ENCODE measurements at places on chromosomes 7 and 10. TPM values are rescaled to one million over a fixed set of nuclear protein-coding genes. Genes with fewer than 3 reads are reported as not detected.

DNA sequence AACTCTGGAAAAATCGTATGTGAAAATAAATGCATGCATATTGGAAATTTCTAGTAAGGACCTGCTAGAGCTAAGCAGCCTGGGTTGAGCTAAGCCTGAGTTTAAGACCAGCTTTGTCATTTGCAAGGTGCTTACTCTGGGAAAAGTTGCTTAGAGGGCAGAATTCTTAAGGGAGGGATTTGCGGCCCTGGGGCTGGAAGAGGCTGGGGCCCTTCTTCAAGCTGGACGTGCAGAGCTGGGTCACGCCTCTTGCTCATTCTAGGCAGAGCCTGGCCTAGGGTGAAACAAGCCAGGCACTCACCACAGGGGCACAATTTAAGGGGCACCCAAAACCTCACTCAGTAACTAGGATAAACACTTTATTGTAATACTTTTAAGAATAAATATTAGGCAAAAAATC is 137.2 kb downstream of the ARHGAP22 start:
- H3K4me3 ChIP-seq: no peak overlapping the region
- H3K27me3 ChIP-seq: no peaks in the 10 kb centered on the region
- H3K27ac ChIP-seq: no peak overlapping the region
- H3K36me3 ChIP-seq: no peaks in the 10 kb centered on the region
- no peak for DNase-seq
- no peaks in the 10 kb centered on the region for H3K4me1 ChIP-seq

- no peaks in the 10 kb centered on the region for H3K36me3 ChIP-seq
- no peaks in the 10 kb centered on the region for H3K4me1 ChIP-seq
- no peak overlapping the region for H3K4me3 ChIP-seq
- no peak for DNase-seq
- no peaks in the 10 kb centered on the region for H3K27me3 ChIP-seq
Measured at GRCh38 chr7:85039196-85039923, 147.5 kb downstream of the SEMA3D start.

DNA sequence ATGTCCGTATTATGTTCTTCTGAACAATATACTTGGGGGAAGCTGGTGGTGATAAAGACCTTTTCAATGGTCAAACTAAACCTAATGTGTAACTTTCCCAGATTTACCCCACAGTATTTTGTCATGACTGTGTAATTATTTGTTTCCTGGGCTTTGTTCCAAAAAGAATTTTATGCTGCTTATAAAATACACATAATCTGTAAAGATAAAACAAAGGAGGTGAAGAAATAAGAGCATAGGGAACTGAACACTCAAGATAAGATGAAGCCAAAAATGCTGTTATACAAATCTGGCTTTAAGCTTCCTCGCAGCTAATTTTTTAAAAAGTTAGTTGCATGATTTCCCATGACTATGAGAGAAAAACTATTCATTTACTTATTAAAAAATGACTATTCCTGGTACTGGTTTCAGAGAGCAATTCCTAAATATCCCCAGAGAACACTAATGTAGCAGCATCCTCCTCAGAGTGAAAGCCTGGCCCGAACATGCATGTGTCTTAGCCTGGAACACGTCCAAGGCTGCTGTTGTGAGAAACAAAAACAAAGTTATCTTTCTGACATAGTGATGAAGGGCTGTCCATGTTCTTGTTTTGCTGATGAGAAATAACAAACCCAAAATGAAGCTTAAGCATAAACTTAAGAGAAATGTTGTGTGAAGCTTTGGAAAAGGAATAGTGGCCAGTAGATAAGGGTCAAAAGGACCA is 33.9 kb downstream of the MALSU1 start:
- H3K27me3 ChIP-seq: peaks cover 8% of the 10 kb centered on the region
- DNase-seq: no peak
- no peak overlapping the region for H3K27ac ChIP-seq
- H3K4me3 ChIP-seq: no peak overlapping the region
- no peaks in the 10 kb centered on the region for H3K36me3 ChIP-seq

GRCh38 chr10:131829156-131829930 is 71.5 kb upstream of the PPP2R2D start:
- H3K27ac ChIP-seq: no peak overlapping the region
- H3K27me3 ChIP-seq: peaks cover 15% of the 10 kb centered on the region
- no peak overlapping the region for H3K4me3 ChIP-seq
- no peaks in the 10 kb centered on the region for H3K36me3 ChIP-seq
- no peaks in the 10 kb centered on the region for H3K4me1 ChIP-seq

- peaks cover 53% of the 10 kb centered on the region for H3K36me3 ChIP-seq
- H3K4me1 ChIP-seq: peaks cover 48% of the 10 kb centered on the region
- H3K4me3 ChIP-seq: no peak overlapping the region
- no peak overlapping the region for H3K27ac ChIP-seq
- no peak for DNase-seq
Measured at GRCh38 chr7:116242759-116243158, 32.4 kb downstream of the TES start.

GRCh38 chr10:69703766-69704630 is 74.0 kb downstream of the FAM241B start:
- no peak overlapping the region for H3K4me3 ChIP-seq
- H3K27me3 ChIP-seq: peaks cover 42% of the 10 kb centered on the region
- no peak overlapping the region for H3K27ac ChIP-seq
- peaks cover 5% of the 10 kb centered on the region for H3K4me1 ChIP-seq
- H3K36me3 ChIP-seq: no peaks in the 10 kb centered on the region

DNA sequence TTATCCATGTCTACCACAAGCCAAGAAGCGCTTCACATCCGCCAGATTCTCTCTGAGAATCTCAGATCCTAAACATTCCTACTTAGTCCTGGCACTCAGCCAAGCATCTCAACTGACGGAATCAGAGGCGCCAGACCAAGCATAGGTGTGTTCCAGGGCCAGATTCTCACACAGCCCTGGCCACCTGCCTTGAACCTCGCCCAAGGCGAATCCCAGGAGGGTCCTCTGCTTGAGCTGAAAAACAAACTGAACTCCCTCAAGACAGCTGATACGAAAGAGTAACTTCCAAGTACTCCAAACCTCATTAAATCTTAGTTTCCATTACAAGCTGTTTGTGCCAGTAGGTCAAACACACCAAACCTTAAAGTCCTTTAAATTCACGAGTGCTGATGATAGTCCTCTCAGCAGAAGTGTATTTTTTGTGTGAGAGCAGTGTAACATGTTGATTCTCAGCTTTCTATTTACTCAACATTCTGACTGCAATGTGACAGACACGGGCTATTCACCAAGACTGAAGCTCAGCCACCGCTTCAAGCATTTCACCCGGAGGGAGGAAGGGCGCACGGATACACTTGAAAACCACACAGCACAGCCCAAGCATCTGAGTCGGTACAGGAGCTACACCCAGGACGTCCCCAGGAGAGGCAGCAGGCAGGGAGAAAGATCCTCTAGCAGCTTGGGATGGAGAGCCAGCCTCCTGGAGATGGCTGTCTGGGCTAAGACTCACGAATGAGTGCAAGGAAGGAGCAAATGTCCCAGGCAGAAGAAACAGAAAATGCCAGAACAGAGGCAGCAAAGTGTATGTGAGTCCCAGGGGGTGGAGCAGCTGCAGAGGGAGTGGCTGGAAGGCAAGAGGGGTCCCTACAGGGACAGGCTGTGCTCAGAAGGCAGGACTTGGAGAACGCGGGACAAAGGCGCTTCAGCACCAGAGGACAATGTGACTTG is 6.0 kb downstream of the PARD3 start:
- H3K4me1 ChIP-seq: peaks cover 9% of the 10 kb centered on the region
- no peak for DNase-seq
- H3K36me3 ChIP-seq: no peaks in the 10 kb centered on the region
- no peak overlapping the region for H3K27ac ChIP-seq
- H3K27me3 ChIP-seq: peaks cover 42% of the 10 kb centered on the region

Gene VWDE
- 2.2 TPM for total RNA-seq

DNA sequence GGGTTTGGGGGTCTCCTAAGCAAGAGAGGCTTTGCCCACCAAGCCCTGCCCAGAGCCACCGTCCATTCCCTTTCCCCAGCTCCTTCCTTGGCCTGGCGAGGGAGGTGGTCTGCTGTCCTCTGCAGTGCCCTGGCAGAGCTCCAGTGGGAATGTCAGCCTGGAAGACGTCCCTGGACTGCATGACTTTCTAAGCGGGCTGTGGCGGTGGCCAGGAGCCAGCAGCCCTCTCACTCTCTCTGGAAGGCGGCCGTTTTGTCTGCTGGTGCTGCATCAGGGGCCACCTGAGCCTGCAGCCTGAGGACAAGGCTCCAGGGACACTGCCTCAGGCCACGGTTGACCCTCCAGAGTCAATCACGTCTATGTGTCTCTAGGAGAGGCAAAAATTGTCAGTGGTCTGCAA is 271.0 kb downstream of the SKAP2 start:
- peaks cover 2% of the 10 kb centered on the region for H3K27me3 ChIP-seq
- no peak overlapping the region for H3K27ac ChIP-seq
- H3K4me3 ChIP-seq: no peak overlapping the region
- H3K4me1 ChIP-seq: no peaks in the 10 kb centered on the region

DNA sequence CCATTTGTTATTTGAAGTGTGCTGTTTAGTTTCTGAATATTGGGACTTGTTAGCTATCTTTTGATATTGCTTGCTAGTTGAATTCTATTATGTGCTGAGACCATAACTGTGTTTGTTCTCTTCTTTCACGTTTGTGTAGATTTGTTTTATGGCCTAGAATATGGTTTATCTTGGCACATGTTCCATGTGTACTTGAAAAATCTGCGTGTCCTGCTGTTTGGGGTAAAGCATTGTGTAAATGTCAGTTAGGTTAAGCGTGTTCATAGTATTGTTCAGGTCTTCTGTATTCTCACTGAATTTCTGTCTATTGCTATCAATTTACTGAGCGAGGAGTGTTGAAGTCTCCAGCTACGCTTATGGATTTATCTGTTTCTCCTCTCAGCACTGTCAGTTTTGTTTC is 19.4 kb downstream of the MMP21 start:
- H3K27ac ChIP-seq: no peak overlapping the region
- H3K36me3 ChIP-seq: peaks cover 56% of the 10 kb centered on the region
- no peaks in the 10 kb centered on the region for H3K27me3 ChIP-seq
- no peak overlapping the region for H3K4me3 ChIP-seq

GRCh38 chr10:90274721-90275468 is 573.5 kb downstream of the KIF20B start:
- H3K36me3 ChIP-seq: no peaks in the 10 kb centered on the region
- no peak overlapping the region for H3K27ac ChIP-seq
- DNase-seq: no peak

GRCh38 chr10:66637273-66638036 is 288.4 kb upstream of the LRRTM3 start:
- H3K27me3 ChIP-seq: no peaks in the 10 kb centered on the region
- no peak overlapping the region for H3K27ac ChIP-seq
- H3K4me1 ChIP-seq: no peaks in the 10 kb centered on the region
- DNase-seq: no peak

Gene PDE6C
- not detected for total RNA-seq

Gene TCTN3
- 19.4 TPM for total RNA-seq

- DNase-seq: no peak
- H3K27ac ChIP-seq: no peak overlapping the region
- H3K4me3 ChIP-seq: no peak overlapping the region
- peaks cover 53% of the 10 kb centered on the region for H3K4me1 ChIP-seq
- H3K27me3 ChIP-seq: no peaks in the 10 kb centered on the region
Measured at GRCh38 chr10:109898666-109899355, 24.5 kb downstream of the XPNPEP1 start.

Gene THNSL1
- total RNA-seq: 8.0 TPM

GRCh38 chr7:131745390-131746248 is 189.2 kb upstream of the PODXL start:
- H3K27ac ChIP-seq: no peak overlapping the region
- no peak overlapping the region for H3K4me3 ChIP-seq
- H3K4me1 ChIP-seq: no peaks in the 10 kb centered on the region
- peaks cover 20% of the 10 kb centered on the region for H3K27me3 ChIP-seq
- H3K36me3 ChIP-seq: no peaks in the 10 kb centered on the region
- DNase-seq: peak; percentile 44

- H3K36me3 ChIP-seq: peaks cover 24% of the 10 kb centered on the region
- H3K4me1 ChIP-seq: no peaks in the 10 kb centered on the region
- no peak overlapping the region for H3K27ac ChIP-seq
Measured at GRCh38 chr7:776992-777727, 50.1 kb upstream of the PRKAR1B start.

DNA sequence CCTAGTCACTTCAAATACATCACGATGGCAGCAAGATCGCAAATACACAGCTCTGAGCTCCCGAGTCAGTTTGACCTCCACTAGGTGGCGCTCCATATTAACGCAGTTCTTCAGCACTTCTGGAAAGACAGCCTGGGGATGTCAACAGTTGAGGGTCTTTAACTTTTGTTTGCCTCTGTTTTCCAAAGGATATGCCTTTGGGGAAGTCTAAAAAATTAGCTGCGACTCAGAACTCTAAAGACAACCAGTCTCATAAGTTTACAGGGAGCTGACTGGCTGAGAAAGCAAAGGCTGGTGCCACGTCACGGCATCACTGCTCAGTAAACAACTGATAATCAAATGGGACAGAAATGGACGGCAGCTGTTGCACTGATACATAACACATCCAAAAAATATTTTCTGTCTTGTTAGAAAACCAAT is 458.8 kb downstream of the SORCS1 start:
- peaks cover 4% of the 10 kb centered on the region for H3K27me3 ChIP-seq
- no peak overlapping the region for H3K4me3 ChIP-seq
- H3K4me1 ChIP-seq: no peaks in the 10 kb centered on the region
- H3K36me3 ChIP-seq: no peaks in the 10 kb centered on the region
- no peak overlapping the region for H3K27ac ChIP-seq

DNA sequence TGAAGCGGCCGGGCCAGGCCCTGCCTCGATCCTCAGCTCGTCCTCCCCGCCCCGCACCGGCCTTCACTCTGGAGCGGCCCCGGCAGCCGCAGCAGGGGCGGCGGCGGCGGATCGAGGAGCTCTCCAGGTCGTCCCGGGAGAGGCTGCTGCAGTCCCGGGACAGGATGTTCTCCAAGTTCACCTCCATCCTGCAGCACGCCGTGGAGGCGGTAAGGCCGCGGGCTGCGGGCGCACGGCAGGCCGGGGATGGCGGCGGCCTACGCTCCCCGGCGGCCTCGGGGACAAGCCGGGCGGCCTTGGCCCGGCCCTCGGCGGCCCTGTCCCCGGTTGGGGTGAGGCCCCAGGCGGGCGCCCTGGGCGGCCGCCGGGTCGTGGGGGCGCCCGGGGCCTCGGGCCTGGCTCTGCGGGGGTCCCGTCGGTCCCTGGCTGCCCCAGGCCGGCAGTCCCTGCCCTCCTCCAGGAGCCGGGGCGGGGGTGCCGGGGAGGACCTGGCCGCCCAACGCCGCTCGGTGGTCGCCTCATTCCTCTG is 399 bp downstream of the FHIP2A start:
- no peak for DNase-seq
- H3K4me1 ChIP-seq: peaks cover 44% of the 10 kb centered on the region
- peak overlapping the region; percentile 95 for H3K4me3 ChIP-seq
- peaks cover 21% of the 10 kb centered on the region for H3K36me3 ChIP-seq

Gene CYP3A5
- total RNA-seq: not detected

Gene SLC16A12
- total RNA-seq: not detected

DNA sequence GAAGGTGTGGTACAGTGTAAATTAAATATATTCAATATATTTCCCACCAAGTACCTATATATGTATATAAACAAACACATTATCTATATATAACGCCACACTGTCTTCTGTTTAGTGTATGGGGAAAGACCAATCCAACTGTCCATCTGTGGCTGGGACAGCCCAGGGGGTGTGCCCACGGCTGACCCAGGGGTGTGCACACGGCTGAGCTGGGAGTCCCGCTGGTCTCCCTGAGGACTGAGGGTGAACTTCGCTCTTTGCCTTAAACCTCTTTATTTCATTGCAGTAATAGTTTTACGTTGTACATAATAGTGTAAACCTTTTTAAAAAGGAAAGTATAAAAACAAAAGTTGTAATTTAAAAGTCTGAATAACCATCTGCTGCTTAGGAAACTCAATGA is 6.3 kb downstream of the EN2 start:
- H3K36me3 ChIP-seq: no peaks in the 10 kb centered on the region
- peaks cover 79% of the 10 kb centered on the region for H3K27me3 ChIP-seq
- no peak overlapping the region for H3K4me3 ChIP-seq
- H3K27ac ChIP-seq: no peak overlapping the region
